ENCODE measurements at places on chromosomes 5 and 9.

- DNase-seq = peak; percentile 43
These were observed 754 bp downstream of the VDAC1 start for GRCh38 chr5:134003817-134004625.

DNA sequence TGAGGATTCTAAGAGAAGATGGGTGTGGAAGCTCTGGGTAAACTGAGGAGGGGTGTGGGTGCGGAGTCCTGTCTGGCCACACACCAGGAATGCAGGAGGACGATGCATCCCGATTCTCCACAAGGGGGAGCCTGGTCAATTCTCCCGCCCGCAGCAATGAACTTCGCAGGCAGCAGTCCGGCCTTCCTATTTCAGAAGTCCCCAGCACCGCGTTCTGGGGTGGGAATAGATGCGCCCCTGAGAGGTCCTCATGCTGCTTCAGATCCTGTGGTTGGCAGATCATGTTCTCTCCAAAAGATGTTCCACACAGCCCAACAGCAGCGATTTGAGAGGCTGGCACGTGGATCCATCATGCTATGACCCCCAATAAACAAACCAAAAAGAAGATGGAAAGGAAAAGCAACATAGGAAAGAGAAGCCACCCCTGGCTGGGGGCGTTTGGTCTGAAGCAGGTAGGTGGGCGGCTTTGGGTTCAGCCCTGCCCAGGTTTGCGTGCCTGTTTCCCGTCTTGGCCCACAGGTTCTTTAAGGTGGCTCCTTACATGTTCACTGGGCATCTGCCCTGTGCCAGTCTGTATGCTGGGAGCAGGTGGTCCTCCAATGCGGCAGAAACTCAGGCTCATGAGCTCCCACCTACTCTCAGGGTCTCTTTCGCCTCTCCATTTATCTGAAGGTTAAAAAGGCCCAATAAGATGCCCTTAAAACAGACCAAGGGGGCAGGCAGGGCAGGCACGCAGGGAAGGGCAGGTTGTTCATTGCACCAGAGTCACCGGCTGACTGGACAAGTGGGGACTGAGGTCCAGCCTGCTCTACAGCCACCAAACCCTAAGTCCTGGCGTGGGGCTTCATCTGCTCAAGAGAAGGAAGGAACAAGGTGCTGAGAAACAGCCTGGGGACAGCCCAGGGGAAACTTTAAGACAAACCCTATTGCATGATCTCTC is 171.6 kb downstream of the PAX5 start:
- DNase-seq = peak; percentile 34

GRCh38 chr9:20043461-20043860 is 254.6 kb upstream of the SLC24A2 start:
- DNase-seq = no peak

GRCh38 chr9:118091711-118092500 is 387.7 kb downstream of the TLR4 start:
- DNase-seq = no peak

DNA sequence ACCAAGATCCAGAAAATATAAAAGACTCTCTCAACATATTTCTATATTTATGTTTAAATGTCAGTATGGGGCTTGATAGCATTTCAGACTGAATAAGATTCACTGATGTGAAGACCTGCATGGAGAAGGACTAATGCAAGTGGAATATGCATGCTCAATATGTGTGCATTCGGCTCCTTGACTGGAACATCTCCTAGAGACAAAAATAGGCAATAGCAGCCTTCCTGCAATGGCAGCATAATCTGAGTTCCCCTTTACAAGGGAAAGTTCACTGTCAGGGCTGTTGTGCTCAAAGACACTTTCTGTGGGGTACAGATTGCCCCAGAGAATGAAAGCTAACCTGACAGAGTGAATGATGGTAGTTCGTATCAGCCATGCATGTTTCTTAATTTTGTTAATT is 42.4 kb downstream of the STARD4 start:
- no peak for DNase-seq

- DNase-seq = peak; percentile 56
These were observed 14.6 kb downstream of the SPATA9 start for GRCh38 chr5:95668216-95668615.

DNA sequence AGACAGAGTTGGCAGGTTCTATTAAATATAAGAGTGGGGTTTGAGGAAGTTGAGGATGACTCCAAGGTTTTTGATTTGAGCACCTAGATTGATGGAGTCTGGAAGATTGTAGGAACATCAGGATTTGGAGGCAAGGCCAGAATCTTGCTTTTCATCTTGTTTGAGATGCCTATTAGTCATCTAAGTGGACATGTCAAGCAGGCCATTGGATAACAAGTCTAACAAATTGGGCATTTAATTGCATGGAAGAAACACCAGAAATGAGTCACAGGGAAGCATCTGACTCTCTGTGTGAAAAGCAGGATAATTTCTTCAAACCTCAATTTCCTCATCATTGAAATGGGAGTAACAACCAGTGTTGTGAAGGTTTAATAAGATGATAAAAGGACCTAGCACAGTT is 53.3 kb upstream of the ARL15 start:
- DNase-seq = no peak

DNA sequence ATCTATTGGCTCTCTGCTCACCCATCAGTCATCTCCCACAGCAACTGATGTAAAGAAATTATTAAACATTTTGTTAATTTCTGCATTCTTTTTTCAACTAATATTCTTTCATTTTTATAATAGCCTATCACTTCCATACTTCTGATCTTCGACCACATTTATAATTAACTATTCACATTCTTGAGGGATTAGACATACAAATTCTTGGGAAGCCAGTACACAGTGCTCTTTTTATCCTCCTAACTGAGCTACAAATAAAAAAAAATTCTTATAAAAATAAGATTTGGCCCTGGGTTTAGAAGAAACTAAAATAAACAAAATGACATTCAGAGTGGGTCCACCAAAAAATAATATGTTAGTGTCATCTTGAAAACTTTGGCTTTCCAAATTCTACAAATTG is 103.7 kb upstream of the ITGA1 start:
- DNase-seq = peak; percentile 74

- peak; percentile 80 for DNase-seq
These were observed 321.6 kb downstream of the CEMIP2 start for GRCh38 chr9:71446473-71447411.

- DNase-seq = no peak
These were observed 55.9 kb downstream of the RASGEF1C start for GRCh38 chr5:180153099-180153498.

DNA sequence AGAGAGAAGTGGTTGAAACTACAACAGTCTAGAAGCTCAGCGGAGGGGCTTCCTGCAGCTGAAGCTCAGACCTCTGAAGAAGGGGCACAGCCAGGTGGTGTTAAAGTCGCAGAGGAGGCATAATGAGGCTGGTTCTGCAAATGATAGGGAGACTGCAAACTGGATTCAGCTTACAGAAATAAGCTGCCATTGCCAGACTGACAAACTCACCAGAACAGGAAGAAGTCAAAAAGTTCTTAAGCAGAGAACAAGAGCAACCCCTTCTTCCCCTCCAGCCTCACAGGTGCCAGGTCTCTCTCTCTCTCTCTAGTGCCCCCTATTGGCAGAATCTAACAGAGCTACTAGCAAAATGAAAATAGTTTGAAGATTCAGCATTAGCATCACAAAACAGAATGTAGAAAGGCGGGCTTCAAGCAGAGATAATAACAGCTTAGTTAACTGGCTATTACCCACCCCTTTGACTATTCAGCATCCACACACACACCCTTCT is 76.7 kb downstream of the GRAMD2B start:
- no peak for DNase-seq

DNA sequence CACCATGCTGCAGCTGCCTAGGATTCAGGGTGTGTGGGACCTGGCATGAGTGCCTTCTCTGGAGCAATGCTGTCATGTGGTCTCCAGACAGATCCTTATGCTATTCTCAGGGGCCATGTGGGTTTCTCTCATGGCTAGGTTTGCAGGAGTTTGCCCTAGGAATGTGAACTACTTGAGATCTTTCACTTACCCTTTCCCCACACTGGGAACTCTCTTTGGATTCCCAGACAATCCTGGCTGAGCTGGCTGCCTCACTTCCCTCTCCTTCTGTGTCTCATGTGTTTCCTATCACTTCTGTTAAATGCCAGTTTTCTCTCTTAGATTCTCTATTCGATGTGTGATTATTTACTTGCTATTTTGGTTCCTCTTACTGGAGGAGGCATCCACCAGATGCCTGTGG is 270.2 kb upstream of the RASA1 start:
- peak; percentile 34 for DNase-seq

DNA sequence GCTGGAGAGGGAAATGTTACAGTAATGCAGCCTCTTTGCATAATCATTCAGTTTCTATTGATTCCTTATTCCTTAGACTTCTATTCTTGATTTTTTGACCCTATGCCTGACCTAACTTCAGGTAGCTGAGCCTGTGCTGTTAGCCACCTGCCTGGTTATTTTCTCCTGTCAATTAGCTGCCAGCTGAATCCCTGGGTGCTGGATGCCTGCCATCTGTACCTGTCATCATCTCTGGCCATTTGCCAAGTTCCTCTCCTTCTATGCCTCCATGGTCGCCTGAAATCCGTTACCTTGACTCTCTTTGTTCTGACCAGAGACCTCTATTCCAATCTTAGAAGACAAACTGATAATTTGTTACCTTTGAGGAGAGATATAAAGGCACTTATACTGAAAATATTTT is 178.3 kb downstream of the CAVIN4 start:
- DNase-seq = no peak

DNA sequence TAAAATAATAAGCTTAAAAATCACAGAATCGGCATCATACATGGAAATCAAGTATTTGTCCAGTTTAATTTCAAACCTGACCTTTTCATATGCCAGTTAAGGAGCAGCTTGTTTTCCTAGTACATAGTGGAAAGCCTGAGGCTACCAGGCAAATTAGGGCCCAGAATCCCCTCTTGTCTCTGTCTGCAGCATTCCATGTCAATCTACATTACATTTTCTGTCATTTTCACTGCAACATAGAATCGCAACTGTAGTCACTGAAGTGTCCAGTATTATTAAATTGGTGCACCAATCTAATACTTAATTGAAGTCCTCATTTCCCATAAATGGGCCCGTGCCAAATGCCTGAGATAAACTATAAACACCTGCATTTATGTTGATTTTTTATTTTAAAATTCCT is 1352.2 kb upstream of the ACO1 start:
- no peak for DNase-seq

- DNase-seq = no peak
These were observed 178.4 kb downstream of the FAM114A2 start for GRCh38 chr5:153860195-153860886.

- no peak for DNase-seq
These were observed 701.7 kb downstream of the SEMA5A start for GRCh38 chr5:8844206-8844605.

GRCh38 chr5:178331491-178331996 is 98.9 kb upstream of the PHYKPL start:
- no peak for DNase-seq

DNA sequence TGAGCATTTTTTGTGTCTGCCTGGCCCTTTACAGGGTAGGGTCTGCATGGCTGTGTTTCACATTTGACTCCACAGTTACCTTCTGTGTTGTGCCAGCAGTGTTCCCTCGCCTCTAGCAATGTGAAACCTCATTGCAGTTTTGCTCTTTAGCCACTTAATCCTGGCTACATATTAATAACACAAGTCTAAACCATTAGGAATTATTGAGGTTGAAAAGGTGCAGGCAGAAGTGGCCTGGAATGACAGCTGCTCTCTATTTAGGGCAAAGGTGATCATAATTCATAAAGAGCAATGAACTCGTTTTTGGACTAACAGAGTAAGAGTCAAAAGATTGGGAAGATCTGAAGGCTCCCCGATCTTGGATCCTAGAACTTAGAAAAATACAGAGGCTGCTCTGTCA is 176.7 kb upstream of the RAD23B start:
- no peak for DNase-seq

DNA sequence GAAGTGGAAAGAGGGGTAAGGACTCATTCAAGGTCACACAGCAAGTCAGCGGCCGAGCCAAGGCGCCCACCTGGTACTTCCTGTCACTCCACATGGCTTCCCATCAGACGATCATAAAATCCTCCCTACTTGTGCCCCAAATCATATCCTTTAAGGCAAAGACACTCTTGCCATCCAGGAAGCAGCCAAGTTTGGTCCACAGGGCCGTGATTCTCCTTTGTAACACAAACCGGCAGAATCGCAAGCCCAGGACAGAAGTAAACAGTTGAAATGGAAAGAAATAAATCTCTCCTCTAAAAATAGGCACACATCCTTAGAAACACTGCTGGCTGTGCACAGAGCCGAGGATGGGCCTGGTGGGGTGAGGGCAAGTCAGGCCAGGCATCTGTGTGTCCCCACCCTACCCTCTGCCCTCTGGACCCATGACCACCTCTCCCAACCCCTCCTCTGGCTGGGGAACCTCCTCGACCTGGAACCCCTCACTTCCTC is 30.5 kb downstream of the TMOD1 start:
- no peak for DNase-seq

GRCh38 chr5:74415695-74416102 is 224.8 kb downstream of the ENC1 start:
- no peak for DNase-seq

DNA sequence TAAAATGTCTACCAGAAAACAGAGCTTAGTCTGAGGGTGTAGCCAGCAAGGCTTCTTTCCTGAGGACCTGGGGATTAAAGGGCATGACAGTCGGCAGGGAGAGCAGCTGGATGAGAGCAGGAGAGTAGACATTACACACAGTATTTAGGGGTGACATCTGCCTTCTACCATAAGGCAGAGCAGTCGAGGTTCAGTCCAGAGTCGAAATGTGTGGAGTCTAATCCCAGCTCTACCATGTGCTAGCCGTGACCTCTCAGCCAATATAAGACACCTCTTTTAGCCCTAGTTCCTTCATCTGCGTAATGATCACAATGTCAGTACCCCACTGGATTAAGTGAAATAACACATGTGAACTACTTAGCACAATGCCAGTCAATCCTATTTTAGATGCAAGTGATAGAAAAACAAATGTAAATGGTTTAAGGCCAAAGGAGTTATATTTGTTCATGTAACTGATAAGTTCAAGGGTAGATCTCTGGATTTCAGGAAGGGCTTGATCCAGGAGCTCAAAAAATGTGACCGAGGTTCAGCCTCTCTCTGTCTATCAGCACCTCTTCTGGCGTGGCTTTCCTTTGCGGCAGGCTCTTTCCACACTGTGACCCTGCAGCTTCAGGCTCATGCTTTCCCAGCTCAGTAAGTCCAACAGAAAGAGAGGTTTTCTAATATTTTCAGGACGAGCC is 16.2 kb upstream of the CPLX2 start:
- no peak for DNase-seq

- DNase-seq = no peak
These were observed 23.2 kb downstream of the GAPVD1 start for GRCh38 chr9:125284855-125285254.

- DNase-seq = no peak
These were observed 137.6 kb upstream of the MAP3K1 start for GRCh38 chr5:56677690-56678305.

- no peak for DNase-seq
These were observed 628.2 kb upstream of the KLF4 start for GRCh38 chr9:108117795-108118194.

GRCh38 chr9:107982745-107983144 is 493.2 kb upstream of the KLF4 start:
- no peak for DNase-seq

DNA sequence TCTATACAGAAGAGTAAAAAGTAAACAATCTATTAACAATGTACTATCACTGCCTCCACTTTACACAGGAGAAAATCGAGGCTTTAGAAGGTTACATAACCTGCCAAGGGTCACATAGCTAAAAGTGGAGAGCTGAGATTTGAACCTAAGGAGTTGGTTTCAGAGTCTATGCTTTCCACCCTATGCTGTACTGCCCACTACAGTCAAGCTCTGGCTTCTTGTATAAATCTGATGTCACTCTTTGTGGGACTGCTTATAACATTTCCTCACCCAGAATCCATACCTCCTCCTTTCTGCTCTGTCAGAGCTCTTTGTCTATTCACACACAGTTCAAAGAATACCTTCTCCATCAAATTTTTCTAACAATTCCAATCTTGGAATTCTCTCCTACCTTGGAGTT is 503.1 kb downstream of the RAB3C start:
- DNase-seq = no peak
